ENCODE measurements at places on chromosomes 2 and 18. TPM values are rescaled to one million over a fixed set of nuclear protein-coding genes. Genes with fewer than 3 reads are reported as not detected.

DNA sequence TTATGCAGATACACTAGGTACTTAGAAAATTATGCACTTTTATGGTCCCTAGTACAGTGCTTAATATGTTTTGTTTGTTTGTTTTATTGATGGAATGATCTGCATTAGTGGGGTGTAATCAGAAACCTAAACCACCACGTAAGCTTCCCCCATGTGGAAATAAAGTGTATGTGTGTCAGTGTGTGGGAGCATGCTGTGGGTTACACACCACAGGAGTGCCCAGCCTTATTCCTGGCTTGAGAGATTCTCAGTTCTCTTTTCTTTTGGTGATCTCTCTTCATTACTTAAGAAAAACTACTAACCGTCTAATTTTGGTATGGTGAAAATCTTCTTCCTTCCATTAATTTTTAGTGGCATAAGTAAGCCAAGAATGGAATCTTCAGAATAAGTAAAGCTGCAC is 398.6 kb downstream of the DCDC2C start:
- no peak for DNase-seq
- no peaks in the 10 kb centered on the region for H3K36me3 ChIP-seq
- no peak overlapping the region for H3K27ac ChIP-seq
- H3K27me3 ChIP-seq, result no peaks in the 10 kb centered on the region
- no peaks in the 10 kb centered on the region for H3K4me1 ChIP-seq

- H3K27ac ChIP-seq, result no peak overlapping the region
- no peaks in the 10 kb centered on the region for H3K4me1 ChIP-seq
- DNase-seq, result no peak
- no peaks in the 10 kb centered on the region for H3K36me3 ChIP-seq
- no peak overlapping the region for H3K4me3 ChIP-seq
Measured at GRCh38 chr18:64287926-64288325, 139.0 kb upstream of the LINC00305 start.

- DNase-seq, result no peak
- H3K4me1 ChIP-seq, result no peaks in the 10 kb centered on the region
- no peak overlapping the region for H3K27ac ChIP-seq
- no peaks in the 10 kb centered on the region for H3K27me3 ChIP-seq
Measured at GRCh38 chr2:217462121-217462520, 540.7 kb downstream of the TNS1 start.

DNA sequence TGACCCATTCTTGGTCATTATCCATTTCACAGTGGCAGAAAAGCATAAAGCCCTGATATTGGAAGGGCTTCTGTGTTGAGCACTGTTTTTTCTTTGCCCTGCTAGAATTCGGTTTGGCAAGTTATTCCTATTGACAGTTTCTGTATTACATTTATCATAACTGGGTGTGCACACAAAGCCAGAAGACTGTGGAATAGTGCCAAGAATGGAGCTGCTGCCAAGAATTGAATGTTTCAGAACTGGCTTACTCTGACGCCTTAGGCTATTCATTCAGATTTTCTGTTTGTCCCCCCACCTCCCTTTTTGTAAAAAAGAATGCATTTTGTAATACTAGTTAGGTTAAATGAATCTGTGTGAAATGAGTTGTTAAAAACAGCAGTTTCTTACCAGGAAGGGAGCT is 12.7 kb downstream of the KDM3A start:
- H3K4me3 ChIP-seq, result peak overlapping the region; percentile 29
- peak overlapping the region; percentile 62 for H3K27ac ChIP-seq
- peaks cover 12% of the 10 kb centered on the region for H3K36me3 ChIP-seq
- H3K4me1 ChIP-seq, result peaks cover 24% of the 10 kb centered on the region

DNA sequence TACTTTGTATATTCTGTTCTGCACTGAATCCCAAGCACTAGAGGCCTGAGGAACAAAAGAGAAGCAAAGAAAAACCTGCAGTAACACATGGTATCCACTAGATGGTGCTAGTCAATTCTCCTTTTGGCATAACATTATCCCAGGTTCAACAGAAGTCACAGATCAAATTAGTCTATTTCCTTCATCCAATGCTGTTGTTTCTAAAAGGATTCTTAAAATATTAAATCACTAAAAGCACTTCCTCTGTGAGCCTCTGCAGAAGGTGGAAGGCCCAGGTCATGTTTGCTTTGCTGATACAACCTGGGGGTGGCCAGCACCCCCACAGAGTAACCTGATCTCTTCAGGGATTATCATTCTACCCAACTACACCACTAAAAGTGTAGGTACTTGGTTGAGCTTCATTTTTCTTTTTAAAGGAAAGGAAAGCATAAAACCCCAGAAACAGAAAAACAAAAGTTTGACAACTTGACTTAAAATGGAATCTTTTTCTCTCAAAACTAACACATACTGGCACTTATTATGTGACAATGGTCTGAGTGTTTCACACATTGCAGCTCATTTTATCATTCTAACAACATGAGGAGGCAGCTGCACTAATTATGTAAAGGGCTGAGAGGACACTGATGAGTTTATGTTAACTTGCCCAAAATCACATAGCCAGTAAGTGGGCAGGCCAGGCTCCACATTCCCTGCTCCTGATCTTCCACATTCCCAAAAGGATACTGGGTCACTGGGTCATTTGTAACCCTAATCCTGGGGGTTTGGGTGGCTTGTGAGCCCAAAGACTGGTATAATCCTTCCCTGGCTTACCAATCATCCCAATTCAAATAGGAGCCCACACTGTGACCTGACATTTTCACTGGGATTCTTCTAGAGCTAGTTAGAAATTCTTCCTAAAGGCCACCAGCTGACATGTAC is 66.8 kb upstream of the DNER start:
- H3K36me3 ChIP-seq, result peaks cover 2% of the 10 kb centered on the region
- peak overlapping the region; percentile 69 for H3K27ac ChIP-seq

- H3K4me3 ChIP-seq, result no peak overlapping the region
- DNase-seq, result no peak
- peaks cover 7% of the 10 kb centered on the region for H3K27me3 ChIP-seq
- H3K4me1 ChIP-seq, result peaks cover 4% of the 10 kb centered on the region
Measured at GRCh38 chr2:240839152-240840143, 19.4 kb upstream of the KIF1A start.

DNA sequence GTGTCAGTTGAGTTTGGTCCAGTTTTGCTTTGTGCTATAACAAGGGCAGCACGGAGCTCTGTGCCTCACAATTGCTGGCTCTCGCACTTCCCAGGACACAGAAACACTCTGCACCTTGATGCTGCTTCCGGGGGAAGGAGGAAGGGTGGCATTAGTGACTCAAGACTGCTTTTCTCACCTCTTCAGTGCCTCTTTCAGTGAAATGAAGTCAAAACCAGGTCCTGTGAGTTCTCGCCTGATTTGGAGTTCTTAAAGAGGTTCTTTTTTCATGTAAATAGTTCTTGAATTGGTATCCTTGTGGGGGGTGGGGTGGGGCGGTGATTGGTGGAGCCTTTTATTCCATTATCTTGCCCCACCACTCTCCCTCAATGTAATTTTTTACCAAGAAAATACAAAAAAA is 91.5 kb upstream of the MYT1L start:
- no peaks in the 10 kb centered on the region for H3K4me1 ChIP-seq
- H3K4me3 ChIP-seq, result no peak overlapping the region
- DNase-seq, result no peak
- H3K27ac ChIP-seq, result no peak overlapping the region
- H3K36me3 ChIP-seq, result no peaks in the 10 kb centered on the region

- H3K27ac ChIP-seq, result no peak overlapping the region
- peaks cover 15% of the 10 kb centered on the region for H3K27me3 ChIP-seq
- H3K4me3 ChIP-seq, result no peak overlapping the region
- H3K36me3 ChIP-seq, result no peaks in the 10 kb centered on the region
- no peak for DNase-seq
Measured at GRCh38 chr18:63488160-63488559, 11.4 kb downstream of the SERPINB5 start.

Gene GYPC
- total RNA-seq, result 144 TPM

Gene RAD51AP2
- total RNA-seq, result not detected
